Left lung (tissue), 14 donors: ENCODE measurements at places on chromosomes 12 and 14.

GRCh38 chr14:90263748-90264449, 7.5 kb downstream of the PSMC1 start:
- DNase-seq, result no peak
- peaks cover 94% of the 10 kb centered on the region for H3K36me3 ChIP-seq
- H3K4me1 ChIP-seq, result peaks cover under 1% of the 10 kb centered on the region
- no peak overlapping the region for H3K4me3 ChIP-seq

- no peak overlapping the region for H3K27ac ChIP-seq
- no peaks in the 10 kb centered on the region for H3K4me1 ChIP-seq
- no peaks in the 10 kb centered on the region for H3K36me3 ChIP-seq
- DNase-seq, result no peak
- no peak overlapping the region for H3K4me3 ChIP-seq
Observed at GRCh38 chr12:26014085-26014484, 55.6 kb downstream of the RASSF8 start.

GRCh38 chr14:50093496-50093895, 22.9 kb downstream of the VCPKMT start:
- H3K4me1 ChIP-seq, result no peaks in the 10 kb centered on the region
- no peaks in the 10 kb centered on the region for H3K27me3 ChIP-seq
- no peaks in the 10 kb centered on the region for H3K36me3 ChIP-seq
- H3K4me3 ChIP-seq, result no peak overlapping the region
- no peak for DNase-seq

GRCh38 chr14:103735022-103735421, 19.4 kb downstream of the ZFYVE21 start:
- H3K4me1 ChIP-seq, result no peaks in the 10 kb centered on the region
- H3K36me3 ChIP-seq, result no peaks in the 10 kb centered on the region
- DNase-seq, result no peak
- no peak overlapping the region for H3K27ac ChIP-seq
- H3K27me3 ChIP-seq, result no peaks in the 10 kb centered on the region

DNA sequence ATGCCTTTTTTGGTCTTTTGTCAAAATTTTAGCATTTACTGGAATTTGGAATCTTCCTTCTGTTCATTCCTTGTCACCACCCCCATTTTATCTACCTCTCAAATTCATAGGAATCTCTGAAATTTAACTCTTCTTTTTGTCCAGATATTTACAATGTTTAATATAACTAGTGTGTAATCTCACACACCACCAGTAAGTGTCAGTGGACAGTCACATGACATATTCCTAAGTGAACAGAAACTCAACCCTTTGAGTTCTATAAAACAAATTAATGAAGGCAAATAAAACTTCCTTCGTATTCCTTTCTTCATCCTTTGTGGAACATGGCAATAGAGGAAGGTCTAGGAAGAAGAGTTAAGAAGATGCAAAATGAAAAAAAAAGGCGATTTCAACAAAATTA, 26.6 kb downstream of the ATF7 start:
- peaks cover 20% of the 10 kb centered on the region for H3K36me3 ChIP-seq
- no peak overlapping the region for H3K27ac ChIP-seq
- no peaks in the 10 kb centered on the region for H3K27me3 ChIP-seq
- no peak overlapping the region for H3K4me3 ChIP-seq

- H3K27ac ChIP-seq, result peak overlapping the region; percentile 69
- no peaks in the 10 kb centered on the region for H3K27me3 ChIP-seq
- H3K4me3 ChIP-seq, result peak overlapping the region; percentile 32
- H3K4me1 ChIP-seq, result no peaks in the 10 kb centered on the region
Observed at GRCh38 chr12:85468356-85469157, 188.5 kb downstream of the ALX1 start.

GRCh38 chr12:94158666-94159065, 10.3 kb downstream of the PLXNC1 start:
- no peaks in the 10 kb centered on the region for H3K36me3 ChIP-seq
- H3K27me3 ChIP-seq, result no peaks in the 10 kb centered on the region
- no peaks in the 10 kb centered on the region for H3K4me1 ChIP-seq
- DNase-seq, result no peak

DNA sequence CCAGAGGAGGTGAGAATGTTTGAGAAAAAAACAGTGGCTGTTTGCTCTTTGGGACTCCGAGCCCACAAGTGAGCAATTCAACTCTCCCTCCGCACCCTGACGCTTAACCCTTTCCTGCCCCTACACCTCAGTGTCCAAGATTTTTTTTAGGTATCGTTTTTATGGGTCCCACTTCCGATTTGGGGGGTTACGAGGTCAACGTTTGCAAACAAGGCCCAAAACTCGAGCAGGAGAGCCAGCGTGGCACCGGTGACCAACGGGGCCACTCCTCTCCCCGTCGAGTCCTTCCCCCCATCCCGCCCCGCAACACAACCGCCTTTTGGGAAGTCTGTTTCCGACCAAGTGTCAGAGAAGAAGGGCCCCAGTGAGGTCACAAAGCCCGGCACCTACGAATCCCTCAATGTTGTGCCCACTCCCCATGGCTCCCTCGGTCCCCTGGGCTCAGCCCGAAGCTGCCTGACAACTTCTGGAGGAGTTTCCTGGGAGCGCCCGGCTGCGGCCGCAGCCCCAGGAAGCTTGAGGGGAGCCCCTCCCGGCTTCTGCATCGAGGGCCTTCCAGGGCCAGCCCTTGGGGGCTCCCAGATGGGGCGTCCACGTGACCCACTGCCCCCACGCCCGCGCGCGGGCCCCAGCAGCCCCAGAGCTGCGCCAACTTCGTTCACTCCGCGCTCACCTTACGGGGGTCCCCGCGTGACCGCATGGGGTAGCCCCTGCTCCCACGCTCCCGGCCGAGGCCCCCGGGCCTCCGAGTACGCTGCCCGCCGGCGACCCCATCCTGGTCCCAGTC, 1.2 kb downstream of the CDK2AP1 start:
- H3K4me3 ChIP-seq, result peak overlapping the region; percentile 74
- H3K36me3 ChIP-seq, result no peaks in the 10 kb centered on the region
- peaks cover 41% of the 10 kb centered on the region for H3K4me1 ChIP-seq

DNA sequence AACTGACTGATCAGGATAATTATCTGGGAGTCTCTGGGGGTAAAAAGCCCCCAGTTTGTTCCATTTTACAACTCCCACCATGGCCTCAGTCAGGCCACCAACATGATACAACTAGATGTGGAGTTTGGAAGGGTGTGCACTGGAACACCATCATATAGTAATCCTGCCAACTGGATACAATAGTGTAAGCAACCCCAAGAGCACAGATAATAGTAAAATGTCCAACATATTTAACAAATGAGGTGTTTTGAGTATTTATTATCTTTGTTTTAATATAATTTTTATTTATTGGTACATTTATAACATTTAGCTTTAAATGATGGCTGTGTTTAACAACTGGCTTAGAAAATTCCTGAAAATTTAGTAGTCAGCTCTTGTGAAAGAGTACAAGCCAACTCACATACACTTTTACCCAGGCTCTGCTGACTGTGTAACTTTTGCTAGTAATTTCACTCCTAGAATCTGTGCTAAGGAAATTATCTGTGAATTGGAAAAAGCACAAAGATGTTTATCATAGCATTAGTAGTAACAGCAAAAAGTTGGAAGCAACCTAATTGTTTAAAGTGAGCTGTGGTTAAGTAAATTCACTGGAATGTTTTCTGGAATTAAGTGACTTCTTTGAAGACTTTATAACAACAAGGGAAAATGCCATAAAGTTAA, 196.8 kb downstream of the RAD51B start:
- H3K27me3 ChIP-seq, result no peaks in the 10 kb centered on the region
- H3K4me1 ChIP-seq, result no peaks in the 10 kb centered on the region

- H3K27ac ChIP-seq, result no peak overlapping the region
- no peaks in the 10 kb centered on the region for H3K36me3 ChIP-seq
- H3K27me3 ChIP-seq, result no peaks in the 10 kb centered on the region
- no peak for DNase-seq
- no peak overlapping the region for H3K4me3 ChIP-seq
Observed at GRCh38 chr12:124898923-124899294, 15.5 kb downstream of the UBC start.

- no peaks in the 10 kb centered on the region for H3K36me3 ChIP-seq
- H3K4me3 ChIP-seq, result peak overlapping the region; percentile 59
- H3K27me3 ChIP-seq, result no peaks in the 10 kb centered on the region
- DNase-seq, result no peak
- H3K27ac ChIP-seq, result peak overlapping the region; percentile 55
Observed at GRCh38 chr14:80942191-80942600, 658 bp upstream of the CEP128 start.

DNA sequence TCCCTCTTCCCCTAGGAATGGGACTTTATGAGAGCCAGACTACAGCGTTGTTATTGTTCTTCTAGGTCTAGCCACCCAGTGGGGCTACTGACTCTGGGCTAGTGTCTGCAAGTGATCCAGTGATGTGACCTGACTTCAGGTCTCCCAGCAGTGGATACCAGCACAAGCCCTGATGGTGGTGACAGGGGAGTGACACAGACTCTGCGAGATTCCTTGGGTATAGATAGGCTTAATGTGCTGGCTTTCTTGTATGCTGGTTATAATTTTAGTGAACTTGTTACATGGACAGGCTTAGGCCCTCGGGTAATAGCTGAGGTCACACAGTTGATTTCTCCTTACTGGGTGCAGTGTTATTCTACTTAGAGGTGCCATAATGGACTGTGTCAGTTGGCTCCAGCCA, 106.9 kb downstream of the TBC1D30 start:
- no peak overlapping the region for H3K27ac ChIP-seq
- H3K4me3 ChIP-seq, result no peak overlapping the region
- H3K4me1 ChIP-seq, result no peaks in the 10 kb centered on the region

DNA sequence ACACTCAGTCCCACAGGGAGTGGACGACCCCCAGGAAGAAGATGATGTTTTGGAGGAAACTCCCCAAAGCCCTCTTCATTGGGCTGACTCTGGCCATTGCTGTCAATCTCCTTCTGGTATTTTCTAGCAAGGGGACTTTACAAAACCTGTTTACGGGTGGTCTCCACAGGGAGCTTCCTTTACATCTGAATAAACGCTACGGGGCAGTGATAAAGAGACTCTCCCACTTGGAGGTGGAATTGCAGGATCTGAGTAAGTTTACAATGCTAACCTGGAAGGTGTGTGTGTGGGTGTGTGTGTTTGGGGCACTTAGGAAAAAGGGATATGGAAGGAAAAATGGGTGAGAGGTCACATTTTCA, 416 bp downstream of the GALNT8 start:
- H3K4me1 ChIP-seq, result no peaks in the 10 kb centered on the region
- H3K4me3 ChIP-seq, result no peak overlapping the region
- DNase-seq, result no peak
- no peaks in the 10 kb centered on the region for H3K36me3 ChIP-seq
- peaks cover 31% of the 10 kb centered on the region for H3K27me3 ChIP-seq
